Stimulated activated CD8-positive, alpha-beta memory T cell treated with anti-CD3 and anti-CD28 coated beads, Interleukin-2, amount 100 ng/mL, for 1 hour (primary cell): ENCODE measurements at places on chromosomes 7 and 10.

DNA sequence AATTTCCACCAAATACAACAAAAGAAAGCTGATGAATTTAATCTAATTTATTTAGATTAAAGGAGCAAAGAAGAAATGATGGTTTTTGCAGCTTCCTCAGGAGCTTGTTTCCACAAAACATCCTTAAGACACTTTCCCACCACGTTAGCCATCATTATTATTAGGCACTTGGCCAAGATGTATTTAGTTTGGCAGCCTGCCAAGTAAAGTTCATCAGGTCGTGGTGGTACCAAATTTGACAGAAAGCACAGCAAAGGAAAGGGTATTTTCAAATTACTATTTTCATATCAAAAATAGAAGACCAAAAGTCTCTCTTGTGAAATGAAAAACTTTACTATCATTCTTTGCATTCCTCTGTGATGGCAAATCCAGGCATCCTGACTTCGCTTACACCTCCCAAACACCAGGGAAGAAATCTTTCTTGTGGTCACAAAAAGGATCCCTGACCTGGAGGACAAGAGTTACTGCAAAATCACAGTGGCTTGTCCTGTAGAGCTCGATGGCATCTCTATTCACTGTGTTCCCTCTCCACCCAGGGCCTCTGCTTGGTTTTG, 123.1 kb upstream of the INHBA start:
- no peak for DNase-seq

DNA sequence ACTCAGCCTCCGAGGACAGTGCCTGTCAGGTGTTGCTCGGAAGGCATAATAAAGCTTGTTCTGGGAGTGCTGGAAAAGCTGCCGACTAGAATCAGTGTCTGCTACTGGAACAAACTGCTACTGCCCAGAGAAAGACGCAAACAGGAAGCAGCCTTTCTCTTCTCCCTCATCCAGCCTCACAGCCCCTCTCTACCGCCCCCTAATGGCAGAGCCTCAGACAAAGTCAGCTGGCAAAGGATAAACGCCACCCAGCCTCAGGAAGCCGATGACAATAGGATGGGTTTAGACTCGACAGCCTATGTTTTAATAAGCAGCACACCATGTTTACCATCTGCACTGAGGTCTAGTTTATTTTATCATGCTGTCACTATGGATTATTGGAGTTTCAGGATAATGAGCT, 169.5 kb upstream of the LYZL1 start:
- DNase-seq: no peak

DNA sequence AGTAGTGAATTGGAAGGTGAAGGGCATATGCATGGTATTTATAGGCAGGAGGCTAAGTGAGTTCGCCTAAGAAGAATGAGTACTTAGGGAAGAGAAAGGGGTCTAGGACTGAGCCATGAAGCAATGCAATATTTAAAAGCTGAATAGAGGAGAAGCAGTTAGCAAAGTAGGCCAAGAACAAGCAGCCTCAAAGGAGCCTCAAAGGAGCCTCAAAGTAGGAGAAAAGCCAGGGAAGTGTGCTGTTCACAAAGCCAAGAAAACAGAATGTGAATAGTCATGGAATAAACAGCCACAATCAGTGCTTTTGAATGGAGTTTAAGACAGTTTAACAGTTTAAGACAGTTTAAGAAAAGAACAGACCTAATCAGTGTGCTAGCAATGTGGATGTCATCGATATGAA, 762.0 kb downstream of the SORCS1 start:
- DNase-seq: no peak

DNA sequence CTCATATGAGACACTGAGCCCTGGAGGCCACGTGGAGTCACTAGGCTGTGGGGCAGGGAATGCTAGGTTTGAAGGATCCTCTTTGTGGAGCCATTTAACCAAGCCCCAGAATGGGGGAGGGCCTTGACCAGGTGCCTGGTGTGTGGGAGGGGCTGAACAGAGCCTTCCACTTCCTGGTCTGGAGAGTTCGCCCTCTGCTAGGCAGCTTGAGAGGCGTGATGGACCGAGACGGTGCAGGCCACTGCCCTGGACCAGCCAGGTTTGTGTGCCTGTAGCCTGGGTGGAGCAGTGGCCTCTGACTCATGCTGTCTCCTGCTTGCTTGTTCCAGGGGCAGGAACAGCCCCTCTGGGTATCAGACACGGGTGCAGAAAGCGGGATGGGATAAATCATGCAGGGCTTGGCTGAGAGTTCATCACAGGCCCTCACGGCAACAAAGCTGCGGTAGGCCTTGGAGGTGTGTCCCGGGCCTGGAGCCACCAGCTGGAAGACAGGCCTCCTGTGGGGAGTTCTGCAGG, 27.4 kb downstream of the ADAMTS14 start:
- no peak for DNase-seq

GRCh38 chr7:116525913-116526861, 1.4 kb downstream of the CAV1 start:
- DNase-seq: peak; percentile 24

GRCh38 chr10:45532480-45532879, 140.1 kb downstream of the ZFAND4 start:
- no peak for DNase-seq

DNA sequence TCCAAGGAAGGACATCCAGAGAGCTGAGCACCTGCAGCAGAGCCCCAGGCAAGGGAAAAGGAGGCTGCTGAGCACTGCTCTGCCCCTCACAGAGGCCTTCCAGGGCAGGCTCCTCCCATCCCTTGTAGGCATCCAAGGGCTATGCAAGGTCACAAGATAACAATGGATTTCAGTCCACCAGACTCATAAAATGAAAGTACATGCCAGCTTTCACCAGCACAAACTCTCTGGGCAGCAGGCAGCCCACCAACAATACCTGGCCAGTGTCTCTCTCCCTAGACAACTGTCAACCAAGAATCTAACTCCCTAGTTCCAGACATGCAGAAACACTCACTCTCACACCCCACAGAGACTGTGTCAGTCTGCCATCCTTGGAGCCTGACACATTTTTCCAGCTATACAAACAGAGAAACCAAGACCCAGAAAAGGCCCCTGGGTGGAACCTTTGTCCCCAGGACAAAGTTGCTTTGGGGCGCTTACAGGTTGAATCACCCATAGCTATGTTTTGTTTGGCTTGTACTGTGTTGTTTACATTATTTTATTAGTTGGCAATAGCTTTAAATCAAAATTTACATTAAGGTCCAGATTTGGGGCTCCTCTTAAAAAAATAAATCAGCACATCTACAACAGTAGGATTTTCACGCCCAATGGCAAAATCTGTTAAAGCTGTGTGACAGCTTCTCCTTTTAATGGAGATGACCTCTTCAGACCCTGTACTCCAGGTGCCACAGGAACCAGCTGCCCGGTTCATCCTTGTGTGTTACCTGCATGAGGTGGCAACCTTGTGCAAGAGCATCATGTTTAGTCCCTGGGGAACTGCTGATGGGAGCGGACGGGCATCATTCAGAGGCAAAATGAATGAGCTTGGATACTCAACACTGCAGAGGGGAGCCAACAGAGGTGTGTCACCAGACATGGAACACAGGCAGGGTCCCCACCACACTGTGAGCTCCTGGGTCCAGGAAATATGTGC, 5.2 kb downstream of the GRID1 start:
- DNase-seq: no peak

- DNase-seq: no peak
Measured at GRCh38 chr7:30237271-30237695, 47.1 kb upstream of the ZNRF2 start.

DNA sequence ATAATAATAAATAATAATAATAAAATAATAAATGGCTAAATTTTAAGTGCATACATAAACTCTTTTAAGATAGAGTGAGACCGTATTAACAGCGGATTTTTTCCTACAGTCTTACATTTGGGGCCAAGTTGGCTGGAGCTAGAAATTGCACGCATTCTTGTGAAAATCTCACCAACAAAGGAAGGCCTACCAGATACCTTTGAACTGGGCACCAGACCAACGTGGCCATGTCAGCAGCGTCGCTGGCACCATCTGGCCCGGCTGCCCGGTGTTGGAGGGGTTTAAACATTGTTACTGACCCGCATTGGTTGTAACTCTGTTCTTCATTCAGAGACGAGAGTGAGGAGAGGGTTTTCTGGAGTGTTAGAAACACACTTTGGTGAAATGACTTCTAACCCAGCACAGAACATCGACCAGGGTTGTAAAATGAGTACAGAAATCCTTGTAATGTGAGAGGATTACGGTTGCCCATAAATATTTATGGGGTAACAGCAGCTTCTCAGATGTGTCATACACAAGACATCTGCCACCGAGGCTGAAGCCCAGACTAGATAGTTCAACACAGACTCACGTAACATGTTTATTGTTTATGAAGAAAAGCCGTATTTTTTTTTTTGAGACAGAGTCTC, 34.6 kb upstream of the UNCX start:
- DNase-seq: no peak
